HepG2 (cell line): ENCODE measurements at places on chromosomes 3 and 15.
A peak's percentile ranks its signal among the peaks of the same experiment; 100 is the strongest.

- peak; percentile 40 for DNase-seq
These were observed 37.7 kb upstream of the LCTL start for GRCh38 chr15:66603301-66604179.

DNA sequence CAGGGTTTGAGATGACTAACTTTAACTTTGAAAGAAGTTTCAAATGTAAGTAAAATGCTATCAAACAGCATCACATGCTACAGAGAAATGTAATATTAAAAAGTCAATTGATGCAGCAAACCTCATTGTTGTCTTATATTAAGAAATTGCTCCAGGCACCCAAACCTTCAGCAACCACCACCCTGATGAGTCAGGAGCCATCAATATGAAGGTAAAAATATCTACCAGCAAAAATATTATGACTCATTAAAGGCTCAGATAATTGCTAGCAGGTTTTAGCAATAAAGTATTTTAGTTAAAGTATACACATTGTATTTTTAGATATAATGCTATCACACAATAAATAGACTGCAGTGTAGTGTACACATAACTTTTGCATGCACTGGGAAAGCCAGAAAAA lies 746.3 kb downstream of the ZPLD1 start:
- DNase-seq, result no peak

DNA sequence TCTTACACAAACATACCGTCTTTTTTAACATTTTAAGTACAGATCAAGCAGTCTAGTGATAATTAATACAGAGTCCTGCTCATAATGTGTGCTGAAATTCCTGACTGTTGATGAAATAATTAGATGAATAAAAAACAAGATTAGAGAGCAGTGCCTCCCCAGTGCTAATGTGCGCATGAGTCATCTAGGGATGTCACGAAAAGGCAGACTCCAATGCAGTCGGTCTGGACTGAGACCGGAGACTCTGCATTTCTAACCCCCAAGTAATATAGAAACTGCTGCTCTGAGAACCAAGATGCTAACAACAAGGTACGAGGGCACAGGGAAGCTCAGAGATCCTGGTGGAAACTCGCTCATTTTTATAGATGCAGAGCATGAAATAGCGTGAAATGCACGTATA lies 61.4 kb downstream of the COL8A1 start:
- DNase-seq, result no peak

GRCh38 chr3:10961921-10962320 lies 30.6 kb upstream of the SLC6A1 start:
- no peak for DNase-seq

DNA sequence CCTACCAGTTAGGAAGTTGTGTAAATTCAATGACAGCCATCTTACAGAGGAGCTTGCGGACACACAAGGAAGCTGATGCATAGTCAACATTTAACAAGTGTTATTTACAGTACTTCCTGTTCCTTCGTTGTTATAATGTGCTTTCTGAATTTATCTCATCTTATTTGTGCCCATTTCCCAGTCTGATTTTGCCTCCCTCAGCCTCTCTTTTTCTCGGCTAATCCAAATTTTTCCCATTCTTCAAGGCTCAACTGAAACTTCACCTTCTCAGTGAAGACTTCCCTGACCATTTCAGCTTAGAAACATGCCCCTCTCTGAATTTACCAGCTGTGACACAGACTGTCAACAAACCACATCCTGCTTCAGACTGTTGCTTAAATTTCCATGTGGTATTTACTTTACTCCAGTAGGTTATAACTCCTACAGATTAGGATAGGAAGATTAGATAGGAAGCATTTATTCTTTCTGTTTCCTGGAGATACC lies 55.7 kb upstream of the CP start:
- peak; percentile 64 for DNase-seq

- DNase-seq, result no peak
These were observed 758 bp upstream of the SNX33 start for GRCh38 chr15:75646944-75647364.
